ENCODE measurements at places on chromosomes 12 and 14.

DNA sequence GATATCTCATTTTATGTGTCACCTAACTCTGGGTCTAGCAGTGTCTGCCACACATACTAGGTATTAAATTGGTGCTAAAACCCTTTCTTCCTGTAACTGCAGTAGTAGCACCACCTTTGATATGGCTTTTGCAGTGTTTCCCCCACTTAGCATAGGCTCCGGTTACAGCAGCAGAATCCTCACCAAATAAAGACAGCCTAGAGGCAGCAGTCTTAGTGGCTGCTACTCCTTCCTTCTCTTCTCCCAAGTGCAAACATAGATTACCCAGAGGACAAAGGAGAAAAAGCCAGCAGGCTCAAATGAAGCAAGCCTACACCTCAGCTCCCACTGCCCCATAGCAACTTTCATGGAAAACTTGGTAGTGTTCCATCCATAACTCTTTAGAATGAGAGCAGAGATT lies 30.1 kb upstream of the ABCC9 start:
- DNase-seq: no peak

GRCh38 chr12:113894697-113895096 lies 71.4 kb downstream of the RBM19 start:
- no peak for DNase-seq

GRCh38 chr14:97446087-97446486 lies 648.9 kb downstream of the VRK1 start:
- no peak for DNase-seq

GRCh38 chr14:52380294-52380693 lies 66.2 kb downstream of the PTGER2 start:
- no peak for DNase-seq

GRCh38 chr14:75234173-75235115 lies 44.2 kb upstream of the FOS start:
- no peak for DNase-seq

DNA sequence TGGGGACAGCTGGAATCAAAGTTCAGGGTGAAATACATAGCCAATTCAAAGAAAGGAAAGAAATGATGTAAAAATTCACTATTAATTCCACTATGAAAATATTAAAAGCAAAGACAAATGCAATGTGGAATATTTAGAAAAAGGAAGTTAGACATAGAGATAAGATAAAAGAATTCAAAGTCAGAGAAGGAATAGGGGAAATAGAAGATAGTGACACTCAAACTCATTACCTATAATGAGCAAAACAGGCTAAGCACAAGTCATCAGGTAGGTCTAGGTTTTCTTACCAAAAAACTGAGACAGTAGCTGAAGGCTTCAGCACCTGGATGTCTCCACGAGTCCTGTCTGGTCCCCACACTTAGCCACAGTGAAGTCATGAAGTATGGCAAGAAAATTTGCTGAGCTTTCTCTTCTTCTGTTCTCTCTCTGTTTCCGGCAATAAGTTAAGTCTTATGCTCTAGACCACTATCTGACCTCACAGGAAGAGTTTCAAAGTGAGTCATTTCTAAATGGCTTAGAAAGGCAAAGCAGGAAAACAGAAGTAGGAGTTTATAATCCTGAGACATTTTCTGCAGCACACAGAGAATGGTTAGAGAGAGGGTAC lies at the start of gene C3AR1:
TSS of gene C3AR1 (minus strand) at position 369 of the 604 bp plus-strand sequence. CDS start 6,174 bp downstream, outside the sequence.
- no peak for DNase-seq

DNA sequence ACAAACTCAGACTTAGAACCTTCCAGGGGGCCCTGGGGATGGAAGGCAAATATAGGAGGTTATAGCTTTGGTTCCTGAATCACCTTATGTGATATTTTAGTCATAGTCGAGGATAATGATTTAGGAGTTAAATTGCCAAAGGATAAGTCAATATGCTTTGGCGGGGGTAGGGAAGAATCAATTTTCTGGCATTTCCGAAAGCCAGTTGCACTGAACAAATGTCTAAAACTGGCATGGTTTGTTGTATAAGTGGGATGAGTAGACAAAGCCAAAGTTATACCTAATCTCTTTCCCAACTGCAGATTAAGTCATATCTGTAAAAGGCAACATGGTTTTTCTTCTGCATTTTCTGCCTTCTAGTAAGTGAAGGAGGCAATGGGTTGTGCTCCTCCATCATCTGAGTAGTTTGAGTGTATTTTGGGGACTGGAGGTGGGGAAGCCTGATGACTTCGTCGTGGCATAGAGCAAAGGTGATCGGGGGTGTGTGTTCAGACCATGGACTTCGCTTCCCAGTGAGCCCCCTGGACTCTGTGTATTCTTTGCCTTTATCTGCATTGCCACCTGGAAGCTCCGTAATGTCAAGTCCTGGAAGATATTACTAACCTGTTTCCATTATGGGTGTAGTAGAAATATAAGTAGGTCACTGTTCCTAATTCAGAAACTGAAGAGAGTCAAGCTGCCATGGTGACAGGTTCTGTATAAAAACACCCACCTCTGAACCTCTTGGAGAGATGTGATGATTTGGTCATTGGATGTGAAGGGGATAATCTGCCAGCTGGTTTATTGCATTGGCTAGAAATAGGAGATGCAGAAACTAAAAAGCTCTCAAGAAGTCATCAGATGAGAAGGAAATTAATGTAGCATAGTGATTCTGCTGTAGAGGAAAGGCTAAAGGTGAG lies 24.5 kb downstream of the PPFIBP1 start:
- DNase-seq: no peak

GRCh38 chr12:52224151-52224550 lies 8.9 kb upstream of the KRT7 start:
- DNase-seq: no peak

DNA sequence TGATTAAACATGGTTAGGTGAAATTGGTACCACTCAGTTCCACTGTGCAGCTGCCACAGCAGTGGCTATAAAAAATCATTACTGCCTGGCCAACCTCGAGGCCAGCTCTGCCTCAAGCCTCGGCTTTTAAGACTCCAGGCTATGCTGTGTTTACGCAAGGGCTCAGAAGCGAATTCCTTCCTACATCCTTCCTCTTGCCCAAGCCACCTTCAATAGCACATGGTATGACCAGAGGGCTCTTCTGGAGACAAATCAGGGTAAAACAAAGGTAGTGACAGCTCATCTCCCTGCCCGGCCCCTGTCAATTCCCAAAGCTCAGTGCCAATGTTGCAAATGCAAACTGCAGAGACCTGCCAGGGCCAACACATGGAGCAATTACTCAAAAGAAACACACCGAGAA lies 31.9 kb downstream of the NUAK1 start:
- no peak for DNase-seq

- no peak for DNase-seq
These were observed 7.1 kb downstream of the STX2 start for GRCh38 chr12:130831876-130832405.

DNA sequence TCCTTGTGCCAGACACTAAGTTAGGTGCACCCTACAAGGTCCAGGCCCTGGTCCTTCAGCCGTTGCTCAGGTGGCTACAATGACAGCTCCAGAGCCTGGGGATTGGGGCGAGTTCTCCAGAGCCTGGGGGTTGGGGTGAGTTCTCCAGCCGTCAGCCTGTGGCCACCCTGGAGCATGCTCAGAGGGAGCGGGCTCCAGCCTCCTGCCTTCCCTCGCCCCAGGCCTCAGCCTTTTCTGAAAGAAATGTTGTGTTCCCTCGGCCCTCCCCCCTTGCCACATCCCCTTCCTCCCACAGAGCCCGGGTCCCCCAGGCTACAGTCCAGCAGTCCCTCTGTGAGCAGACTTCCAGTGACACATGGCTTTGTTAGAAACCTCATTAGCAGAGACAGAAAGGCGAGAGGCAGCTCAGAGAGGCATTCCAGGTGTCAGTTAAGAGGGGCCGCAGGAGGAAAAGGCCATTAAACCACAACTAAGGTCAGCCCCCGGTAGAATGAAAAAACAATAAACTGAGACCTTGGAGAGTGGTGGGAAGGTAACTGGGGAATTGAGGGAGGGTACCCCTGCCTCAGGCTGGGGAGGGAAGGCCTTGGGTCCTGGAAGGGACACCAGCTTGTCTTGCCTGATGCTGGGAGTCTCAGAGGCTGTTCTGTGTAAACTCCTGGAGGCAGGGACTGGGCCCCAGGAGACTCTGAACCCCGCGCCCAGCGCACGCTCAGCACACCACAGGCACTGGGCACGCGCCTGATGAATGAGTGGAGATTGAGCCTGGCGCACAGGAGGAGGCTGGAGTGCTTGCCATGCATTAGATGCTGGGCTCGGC lies 23.1 kb upstream of the COL2A1 start:
- no peak for DNase-seq

GRCh38 chr12:118237052-118237665 lies 101.2 kb downstream of the PEBP1 start:
- no peak for DNase-seq

GRCh38 chr12:53989227-53990113 lies 4.5 kb downstream of the HOXC10 start:
- no peak for DNase-seq

DNA sequence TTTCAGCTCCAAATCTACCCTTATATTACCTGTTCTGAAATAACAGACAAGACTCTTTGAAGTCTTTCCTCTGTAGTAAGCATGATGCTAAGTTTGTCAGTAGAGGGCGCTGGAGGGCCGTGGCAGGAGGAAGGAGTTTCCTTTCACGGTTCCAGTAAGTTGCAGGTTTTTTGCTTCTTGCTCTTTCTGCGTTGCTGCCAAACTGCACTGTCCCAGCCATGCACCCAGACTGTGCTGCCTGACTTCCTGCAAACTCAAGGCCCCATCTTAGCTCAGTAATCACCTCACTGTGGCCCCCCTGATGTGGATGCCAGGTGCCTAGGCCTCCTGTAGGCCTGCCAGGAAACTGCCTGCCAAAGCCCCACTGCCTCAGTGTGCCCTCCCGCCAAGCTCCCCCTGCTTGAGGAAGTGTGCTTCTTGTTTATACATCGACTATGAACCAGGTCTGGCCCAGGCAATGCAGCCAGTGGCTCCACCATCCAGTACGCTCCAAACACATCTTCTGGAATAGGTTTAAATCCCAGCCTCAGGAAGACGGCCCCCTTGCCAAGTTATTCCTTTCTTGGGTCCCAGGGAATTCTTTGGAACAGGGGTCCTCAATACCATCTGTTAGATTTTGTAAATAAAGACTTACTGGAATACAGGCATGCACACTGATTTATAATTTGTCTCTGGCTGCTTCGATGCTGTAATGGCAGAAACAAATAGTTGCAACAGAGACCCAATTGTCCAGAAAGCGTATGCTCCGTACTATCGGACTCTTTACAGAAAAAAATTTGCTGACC lies 193.7 kb upstream of the LRIG3 start:
- DNase-seq: peak; percentile 33

- no peak for DNase-seq
These were observed 134.7 kb downstream of the GPR135 start for GRCh38 chr14:59330455-59330854.

- DNase-seq: no peak
These were observed 1244.9 kb upstream of the SEL1L start for GRCh38 chr14:82778601-82779000.

DNA sequence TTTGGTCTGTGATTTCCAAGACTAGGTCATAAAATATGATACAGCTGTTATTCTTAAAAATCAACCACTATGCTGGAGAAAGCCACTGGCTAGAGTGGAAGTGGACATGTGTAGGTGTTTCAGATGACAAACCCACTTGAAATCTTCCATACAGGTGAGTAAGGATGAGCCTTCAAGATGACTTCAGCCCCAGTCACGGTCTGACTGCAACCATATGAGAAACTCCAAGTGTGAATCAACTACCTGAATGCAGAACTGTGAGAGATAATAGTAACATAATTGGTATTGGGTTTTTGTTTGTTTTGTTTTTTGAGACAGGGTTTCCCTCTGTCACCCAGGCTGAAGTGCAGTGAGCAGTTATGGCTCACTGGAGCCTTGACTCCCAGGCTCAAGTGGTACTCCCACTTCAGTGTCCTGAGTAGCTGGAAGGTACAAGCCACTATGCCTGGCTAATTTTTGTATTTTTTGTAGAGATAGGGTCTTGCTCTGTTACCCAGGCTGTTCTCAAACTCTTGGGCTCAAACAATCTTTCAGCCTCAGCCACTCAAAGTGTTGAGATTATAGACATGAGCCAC lies 273.3 kb upstream of the LRIG3 start:
- DNase-seq: no peak

DNA sequence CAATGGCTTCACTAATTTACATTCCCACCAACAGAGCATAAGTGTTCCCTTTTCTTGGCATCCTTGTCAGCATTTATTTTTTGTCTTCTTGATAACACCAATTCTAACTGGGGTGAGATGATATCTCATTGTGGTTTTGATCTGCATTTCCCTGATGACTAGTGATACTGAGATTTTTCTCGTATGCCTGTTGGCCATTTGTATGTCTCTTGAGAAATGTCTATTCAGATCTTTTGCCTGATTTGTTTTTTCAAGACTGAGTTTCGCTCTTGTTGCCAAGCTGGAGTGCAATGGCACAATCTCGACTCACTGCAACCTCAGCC lies 4.7 kb upstream of the PLD4 start:
- DNase-seq: no peak

DNA sequence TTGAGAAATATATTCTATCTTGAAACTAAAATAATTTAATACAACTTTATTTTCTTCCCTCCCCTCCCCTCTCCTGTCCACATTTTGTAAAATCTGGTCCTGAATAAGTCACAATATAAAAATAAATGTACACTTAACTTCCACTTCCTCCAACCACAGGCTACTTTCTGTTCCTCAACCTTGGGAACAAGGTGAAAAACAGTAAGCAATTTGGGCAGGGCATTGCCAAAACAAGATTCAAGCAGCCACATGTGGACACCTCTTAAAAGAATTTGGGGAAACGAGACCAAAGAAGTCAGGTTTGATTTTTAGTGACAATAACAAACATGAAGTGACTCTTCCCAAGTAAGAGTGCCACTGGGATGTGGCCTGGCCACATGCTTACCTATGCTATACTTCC lies 115.7 kb downstream of the PTPRQ start:
- DNase-seq: no peak

DNA sequence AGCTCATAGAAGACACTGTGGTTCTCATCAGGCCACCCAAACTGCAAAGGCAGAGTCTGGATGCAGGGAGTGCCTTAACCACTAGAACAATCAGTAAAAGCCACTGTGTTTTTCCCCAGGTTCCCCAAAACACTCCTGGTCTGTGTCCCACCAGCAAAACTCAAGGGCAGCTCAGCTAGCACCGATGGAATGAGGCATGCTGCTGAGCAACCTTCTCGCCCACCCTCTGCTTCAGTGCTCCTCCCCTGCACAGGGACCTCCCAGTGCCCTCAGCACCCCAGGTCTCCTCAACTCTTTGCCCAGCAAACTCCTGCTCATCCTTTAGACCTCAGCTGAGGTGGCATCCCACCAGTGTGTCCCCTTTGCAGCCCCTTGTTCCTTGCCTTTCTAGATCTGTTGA lies 4.0 kb downstream of the KRT77 start:
- DNase-seq: no peak

GRCh38 chr12:124759841-124760503 lies 103.7 kb downstream of the SCARB1 start:
- no peak for DNase-seq

DNA sequence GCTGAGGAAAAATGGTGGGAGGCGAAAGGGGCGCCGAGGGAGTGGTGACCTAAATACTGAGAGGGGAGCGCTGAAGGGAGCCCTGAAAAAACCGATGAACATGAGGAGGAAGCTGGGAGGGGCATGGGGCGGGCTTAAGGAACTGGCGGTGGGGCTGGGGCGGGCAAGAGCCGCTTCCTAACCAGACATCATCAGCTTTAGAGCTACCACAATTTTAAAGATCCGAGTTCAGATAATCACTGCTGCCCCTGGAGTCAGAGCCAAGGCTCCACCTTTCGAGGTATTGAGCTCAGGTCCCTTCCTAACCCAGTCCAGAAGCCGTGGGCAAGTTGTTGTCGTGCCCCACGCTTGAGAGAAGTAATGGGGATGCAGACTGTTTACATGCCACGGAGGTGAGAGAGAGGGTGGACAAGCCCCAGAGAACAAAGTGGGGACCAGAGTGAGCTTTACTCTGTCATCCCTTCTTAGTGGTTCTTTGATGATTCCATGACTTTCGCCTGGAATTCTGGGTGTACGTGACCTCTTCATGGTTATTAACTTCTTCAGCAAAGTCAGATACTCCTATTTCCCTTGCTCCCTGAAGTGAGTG lies 393 bp downstream of the ORMDL2 start:
- DNase-seq: no peak
